Activated CD4-positive, alpha-beta T cell treated with anti-CD3 and anti-CD28 coated beads, Interleukin-2, amount 50 U/mL, for 24 hours (primary cell): ENCODE measurements at places on chromosomes 7 and 10.

- DNase-seq = no peak
Measured at GRCh38 chr7:70148997-70149396, 550.7 kb downstream of the AUTS2 start.

DNA sequence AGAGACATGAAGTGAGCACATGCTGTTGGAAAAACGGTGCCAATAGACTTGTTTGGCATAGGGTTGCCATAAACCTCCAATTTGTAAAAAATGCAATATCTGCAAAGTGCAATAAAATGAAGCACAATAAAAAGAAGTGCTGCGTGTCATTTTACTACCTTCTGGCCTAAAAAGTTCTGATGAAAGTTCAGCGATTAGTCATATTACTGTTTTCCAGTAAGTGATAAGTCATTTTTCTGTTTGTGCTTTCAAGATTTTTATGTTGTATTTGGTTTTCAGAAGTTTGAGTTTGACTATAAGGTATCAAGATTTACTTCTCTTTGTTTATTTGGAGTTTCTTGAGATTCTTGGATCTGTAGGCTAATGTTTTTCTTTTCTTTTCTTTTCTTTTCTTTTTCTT lies 16.8 kb downstream of the AOAH start:
- DNase-seq = no peak

DNA sequence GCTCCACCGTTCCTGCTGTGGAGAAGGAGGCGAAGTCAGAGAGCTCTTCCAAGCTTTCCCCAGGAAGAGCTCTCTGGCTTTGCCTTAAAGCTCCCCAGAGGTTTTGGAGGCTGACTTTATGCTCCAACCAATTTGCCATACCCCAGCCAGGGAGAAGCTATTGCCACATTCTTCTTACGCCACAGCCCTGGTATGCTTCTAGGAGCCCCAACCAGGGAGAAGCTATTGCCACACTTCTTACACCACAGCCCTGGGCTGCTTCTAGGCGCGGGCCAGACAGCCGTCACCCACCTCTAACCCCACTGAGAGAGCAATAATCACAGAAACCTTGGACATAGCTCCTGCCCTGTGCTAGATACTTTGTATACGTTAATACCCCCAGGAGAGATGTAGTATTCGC lies 951 bp downstream of the ELOVL3 start:
- no peak for DNase-seq

GRCh38 chr7:55019691-55020465 lies 1.1 kb downstream of the EGFR start:
- DNase-seq = no peak

GRCh38 chr7:119900996-119901672 lies 371.8 kb upstream of the KCND2 start:
- DNase-seq = no peak

DNA sequence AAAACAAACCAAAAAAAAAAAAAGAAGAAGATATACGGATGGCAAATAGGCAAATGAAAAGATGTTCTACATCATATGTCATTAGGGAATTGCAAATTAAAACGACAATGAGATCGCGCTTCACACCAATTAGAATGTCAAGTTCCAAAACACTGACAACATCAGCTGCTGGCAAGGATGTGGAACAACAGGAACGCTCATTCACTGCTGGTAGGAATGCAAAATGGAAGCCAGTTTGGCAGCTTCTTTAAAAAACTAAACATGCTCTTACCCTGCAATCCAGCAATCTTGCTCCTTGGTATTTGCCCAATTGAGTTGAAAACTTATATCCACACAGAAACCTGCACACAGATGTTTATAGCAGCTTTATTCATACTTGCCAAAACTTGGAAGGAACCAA lies 34.8 kb downstream of the CALML5 start:
- DNase-seq = no peak

GRCh38 chr7:40437498-40437897 lies 302.7 kb downstream of the SUGCT start:
- DNase-seq = no peak

- DNase-seq = no peak
Measured at GRCh38 chr7:47327698-47328391, 254.1 kb downstream of the TNS3 start.

DNA sequence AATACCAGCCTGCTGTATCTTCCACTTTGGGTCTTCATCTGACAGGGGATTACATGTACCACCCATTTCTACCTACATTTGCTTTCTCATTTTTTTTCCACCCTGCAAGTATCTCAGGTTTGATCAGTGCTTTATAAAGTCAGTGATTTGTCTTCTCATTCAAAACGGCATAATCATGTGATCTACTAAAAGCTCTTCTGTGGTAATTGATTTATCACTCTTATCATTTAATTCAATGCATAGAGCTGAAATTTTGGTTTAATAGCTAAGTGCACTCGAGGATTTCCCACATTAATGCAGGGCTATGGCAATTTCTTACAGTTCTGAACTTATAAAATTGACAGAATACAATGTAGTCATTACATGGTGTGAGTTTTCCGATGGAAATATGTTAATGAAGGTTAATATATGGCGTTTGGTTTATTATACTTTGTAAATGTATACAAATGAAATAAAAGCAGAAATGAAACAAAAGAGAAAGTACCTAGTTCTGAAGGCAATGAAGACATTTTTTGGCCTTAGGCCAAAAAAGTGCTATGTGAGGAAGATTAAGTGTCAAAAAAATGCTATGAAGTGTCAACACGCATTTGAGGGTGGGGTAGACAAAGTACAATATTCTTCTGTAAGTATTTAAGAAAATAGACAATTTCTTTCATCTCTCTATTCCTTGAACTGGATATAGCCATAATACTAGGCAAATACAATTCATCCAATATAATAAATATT lies 457.3 kb downstream of the ETV1 start:
- DNase-seq = no peak

- DNase-seq = no peak
Measured at GRCh38 chr7:142797391-142798377, 26.9 kb downstream of the PRSS2 start.

DNA sequence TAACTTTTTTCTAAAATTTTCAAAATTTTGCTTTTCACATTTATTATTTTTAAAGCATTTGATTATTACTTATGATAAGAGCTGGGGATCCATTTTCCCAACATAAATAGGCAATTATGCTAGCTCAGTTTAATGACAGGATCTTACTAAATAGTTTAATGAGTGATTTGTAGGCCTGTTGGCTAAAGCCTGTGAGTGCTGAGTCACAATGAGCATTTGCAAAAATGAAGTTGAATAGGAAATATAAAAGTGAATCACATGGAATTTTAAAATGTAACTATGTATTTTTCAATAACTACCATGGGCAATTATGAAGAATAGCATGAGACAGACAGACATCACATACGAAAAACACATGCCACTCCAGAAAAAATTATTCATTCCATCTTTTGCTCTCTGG lies 45.1 kb upstream of the ZPBP start:
- no peak for DNase-seq

DNA sequence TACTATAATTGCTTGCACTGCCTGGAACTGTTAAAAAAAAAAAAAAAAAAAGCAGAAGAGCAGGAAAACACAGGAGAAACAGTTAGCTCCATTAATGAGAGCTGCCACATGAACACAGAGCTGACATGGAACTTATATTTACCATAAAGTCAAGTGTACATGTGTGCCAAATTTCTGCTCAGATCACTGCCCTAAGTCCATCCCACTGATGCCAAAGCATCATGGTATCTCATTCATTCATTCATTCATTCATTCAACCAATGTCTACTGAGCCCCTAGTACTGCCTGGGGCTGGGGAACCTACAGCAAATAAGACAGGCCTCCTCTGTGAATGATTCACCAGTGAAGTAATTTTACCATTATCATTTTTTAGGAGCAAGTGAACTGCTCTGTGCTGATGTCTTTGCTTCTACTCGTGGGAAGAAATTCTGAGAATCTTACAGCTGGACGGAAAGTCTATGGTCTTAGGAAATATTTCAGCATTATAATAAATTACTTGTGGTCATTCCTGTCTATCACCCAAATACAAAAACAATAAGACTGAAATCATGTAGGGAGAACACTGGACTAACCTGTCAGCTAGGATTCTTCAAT lies 58.8 kb upstream of the ABLIM1 start:
- no peak for DNase-seq

GRCh38 chr7:129387537-129387936 lies 46.7 kb upstream of the STRIP2 start:
- DNase-seq = no peak
